ENCODE measurements at places on chromosomes 4 and X. TPM values are rescaled to one million over a fixed set of nuclear protein-coding genes. Genes with fewer than 3 reads are reported as not detected.

The HERC6 gene
- total RNA-seq = 15.8 TPM

DNA sequence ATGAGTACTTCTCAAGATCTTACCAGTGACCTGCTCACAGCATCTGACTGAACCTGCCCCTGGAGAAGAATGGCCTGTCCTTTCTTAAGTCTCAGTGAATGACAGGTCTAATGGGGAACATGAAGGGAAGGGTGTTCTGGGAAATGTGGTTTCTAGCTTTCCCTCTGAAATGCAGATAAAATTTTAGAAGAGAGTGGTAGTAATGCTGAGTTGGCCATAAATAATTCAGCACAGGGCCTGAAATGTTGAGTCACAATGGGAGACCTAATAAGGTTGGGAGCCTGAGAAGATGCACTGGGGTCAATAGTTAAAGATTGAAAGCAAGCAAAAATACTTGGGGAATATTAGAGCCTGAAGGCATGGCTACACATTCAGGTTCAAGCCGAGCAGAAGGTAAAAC is 214.9 kb upstream of the ARHGAP24 start:
- H3K27me3 ChIP-seq = no peaks in the 10 kb centered on the region
- no peak overlapping the region for H3K4me3 ChIP-seq
- H3K4me1 ChIP-seq = no peaks in the 10 kb centered on the region
- H3K36me3 ChIP-seq = no peaks in the 10 kb centered on the region

- H3K27me3 ChIP-seq = no peaks in the 10 kb centered on the region
- H3K27ac ChIP-seq = no peak overlapping the region
- H3K4me3 ChIP-seq = no peak overlapping the region
- no peaks in the 10 kb centered on the region for H3K4me1 ChIP-seq
Measured at GRCh38 chr4:135325264-135325663, 1123.7 kb upstream of the PABPC4L start.

- H3K4me1 ChIP-seq = no peaks in the 10 kb centered on the region
- H3K4me3 ChIP-seq = no peak overlapping the region
- H3K36me3 ChIP-seq = no peaks in the 10 kb centered on the region
- DNase-seq = no peak
Measured at GRCh38 chr4:132956962-132957361, 192.1 kb upstream of the PCDH10 start.

GRCh38 chrX:107760304-107761077 is 15.1 kb downstream of the TSC22D3 start:
- H3K27me3 ChIP-seq = no peaks in the 10 kb centered on the region
- H3K36me3 ChIP-seq = no peaks in the 10 kb centered on the region
- H3K4me3 ChIP-seq = no peak overlapping the region
- DNase-seq = no peak
